ENCODE measurements at places on chromosomes 5 and 9. TPM values are rescaled to one million over a fixed set of nuclear protein-coding genes. Genes with fewer than 3 reads are reported as not detected.

Gene TMEM252
- not detected for total RNA-seq

Gene CORO2A
- 1.6 TPM for total RNA-seq

Gene CDKN2B-AS1
- total RNA-seq, result not detected

Gene ANKH
- 17.9 TPM for total RNA-seq

Gene MEGF10
- not detected for total RNA-seq

Gene SYK
- 0.02 TPM for total RNA-seq

Gene MCIDAS
- 1.6 TPM for total RNA-seq

Gene LCN15
- not detected for total RNA-seq

All from A549 treated with dexamethasone at 1 μM for 4 hours (cell line).